Stimulated activated CD4-positive, alpha-beta T cell treated with anti-CD3 and anti-CD28 coated beads, Interleukin-4, amount 100 ng/mL, for 48 hours (primary cell): ENCODE measurements at places on chromosomes 16 and 17.
A peak's percentile ranks its signal among the peaks of the same experiment; 100 is the strongest.

DNA sequence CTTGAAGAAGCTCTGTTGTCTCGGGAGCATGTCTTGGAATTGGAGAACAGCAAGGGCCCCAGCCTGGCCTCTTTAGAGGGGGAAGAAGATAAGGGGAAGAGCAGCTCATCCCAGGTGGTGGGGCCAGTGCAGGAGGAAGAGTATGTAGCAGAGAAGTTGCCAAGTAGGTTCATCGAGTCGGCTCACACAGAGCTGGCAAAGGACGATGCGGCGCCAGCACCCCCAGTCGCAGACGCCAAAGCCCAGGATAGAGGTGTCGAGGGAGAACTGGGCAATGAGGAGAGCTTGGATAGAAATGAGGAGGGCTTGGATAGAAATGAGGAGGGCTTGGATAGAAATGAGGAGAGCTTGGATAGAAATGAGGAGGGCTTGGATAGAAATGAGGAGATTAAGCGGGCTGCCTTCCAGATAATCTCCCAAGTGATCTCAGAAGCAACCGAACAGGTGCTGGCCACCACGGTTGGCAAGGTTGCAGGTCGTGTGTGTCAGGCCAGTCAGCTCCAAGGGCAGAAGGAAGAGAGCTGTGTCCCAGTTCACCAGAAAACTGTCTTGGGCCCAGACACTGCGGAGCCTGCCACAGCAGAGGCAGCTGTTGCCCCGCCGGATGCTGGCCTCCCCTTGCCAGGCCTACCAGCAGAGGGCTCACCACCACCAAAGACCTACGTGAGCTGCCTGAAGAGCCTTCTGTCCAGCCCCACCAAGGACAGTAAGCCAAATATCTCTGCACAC, 21.2 kb downstream of the AKAP1 start:
- no peak for DNase-seq

DNA sequence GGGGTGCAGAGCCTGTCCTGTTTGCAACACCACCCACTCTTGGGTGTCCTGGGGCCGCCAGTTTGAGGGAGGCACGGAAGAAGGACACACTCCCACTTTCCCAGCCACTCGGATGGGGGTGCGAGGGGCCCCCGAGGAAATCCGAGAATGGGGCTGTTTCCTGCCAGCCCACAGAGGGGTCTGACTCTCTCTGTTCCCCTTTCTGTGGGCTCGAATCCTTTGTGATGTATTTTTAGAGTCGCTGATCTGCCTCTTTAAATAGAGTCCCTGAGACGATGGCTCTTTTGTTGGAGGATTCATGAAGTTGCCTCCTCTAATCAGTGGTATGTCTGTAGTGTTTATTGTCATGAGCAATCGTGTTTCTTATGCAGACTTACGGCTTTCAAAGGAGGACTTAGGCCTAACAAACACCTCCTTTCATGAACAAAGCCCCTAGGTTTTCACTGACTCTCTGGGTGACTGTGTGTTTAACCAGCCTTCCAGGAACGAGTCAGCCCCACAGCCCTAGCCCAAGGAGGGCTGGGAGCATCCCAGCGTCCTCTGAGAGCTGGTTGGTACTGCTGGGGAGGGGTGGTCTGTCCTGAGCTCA, 29.1 kb downstream of the CIBAR2 start:
- no peak for DNase-seq

GRCh38 chr16:12203780-12204351, 227.3 kb downstream of the SNX29 start:
- DNase-seq = no peak

DNA sequence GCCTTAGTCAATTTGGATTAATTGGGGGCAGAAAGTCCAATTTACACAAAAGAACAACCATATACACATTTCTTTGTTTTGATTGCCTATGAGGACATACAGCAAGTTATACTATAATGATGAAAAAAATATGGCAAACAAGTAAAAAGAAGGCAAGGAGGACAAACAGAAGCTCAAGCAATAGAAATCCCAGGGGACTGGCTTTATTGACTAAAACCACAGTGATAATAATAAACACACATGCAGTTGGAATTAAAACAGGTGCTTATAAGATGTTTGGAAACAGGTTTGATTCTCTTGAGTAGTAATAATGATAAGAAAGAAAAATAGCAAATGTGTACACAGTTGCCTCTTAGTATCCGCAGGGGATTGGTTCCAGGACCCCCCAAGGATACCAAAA, 176.4 kb downstream of the SHISA9 start:
- DNase-seq = no peak

DNA sequence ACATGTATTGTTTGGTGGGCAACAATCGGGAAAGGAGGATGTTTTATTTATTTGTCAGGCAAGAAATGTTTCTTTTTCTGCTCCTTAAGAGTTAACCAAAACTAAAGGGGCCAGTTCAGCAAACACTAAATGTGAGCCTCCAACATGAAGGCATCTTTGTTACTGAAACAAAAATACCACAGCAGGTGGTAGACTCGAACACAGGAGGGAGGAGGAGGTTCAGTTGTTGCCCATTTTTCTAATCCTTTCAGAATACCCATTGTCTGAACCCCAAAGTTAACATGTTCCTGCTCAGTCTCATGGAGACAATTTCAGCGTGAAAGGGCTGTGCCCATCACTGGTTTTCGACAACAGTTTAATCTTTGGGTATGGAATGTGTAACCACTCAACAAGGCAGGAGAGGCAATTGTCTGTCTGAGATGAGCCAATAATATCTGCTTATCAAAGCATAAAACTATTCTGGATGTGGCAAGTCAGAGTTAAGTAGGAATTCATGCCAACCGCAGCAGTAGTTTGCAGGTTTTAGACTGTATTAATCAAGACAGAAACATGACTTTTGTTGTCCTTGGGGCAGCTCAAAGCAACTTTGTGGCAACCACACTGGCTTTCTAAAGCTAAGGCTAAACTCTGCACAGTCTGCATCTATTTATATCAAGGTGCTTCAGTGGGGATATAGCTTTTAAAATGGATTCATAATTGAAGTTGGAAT, 211.7 kb downstream of the FTO start:
- DNase-seq = no peak

DNA sequence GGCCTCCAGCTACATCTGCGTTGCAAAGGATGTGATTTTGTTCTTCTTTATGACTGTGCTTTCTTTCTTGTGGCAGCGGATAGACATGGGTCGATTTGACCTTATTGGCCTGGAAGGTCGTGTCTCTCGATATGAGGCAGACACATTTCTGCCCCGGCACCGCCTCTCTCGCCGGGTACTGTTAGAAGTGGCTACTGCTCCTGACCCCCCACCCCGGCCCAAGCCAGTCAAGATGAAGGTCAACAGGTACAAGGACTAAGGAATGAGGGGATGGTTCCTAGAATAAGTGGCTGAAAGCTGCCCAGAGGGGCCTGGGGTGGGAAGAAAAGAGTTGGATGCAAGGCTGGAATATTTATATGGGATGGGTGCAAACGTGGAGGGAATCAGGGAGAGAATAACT, 21.1 kb downstream of the SRCAP start:
- DNase-seq = no peak

GRCh38 chr16:66509576-66509975, 40.3 kb downstream of the TK2 start:
- DNase-seq = no peak

DNA sequence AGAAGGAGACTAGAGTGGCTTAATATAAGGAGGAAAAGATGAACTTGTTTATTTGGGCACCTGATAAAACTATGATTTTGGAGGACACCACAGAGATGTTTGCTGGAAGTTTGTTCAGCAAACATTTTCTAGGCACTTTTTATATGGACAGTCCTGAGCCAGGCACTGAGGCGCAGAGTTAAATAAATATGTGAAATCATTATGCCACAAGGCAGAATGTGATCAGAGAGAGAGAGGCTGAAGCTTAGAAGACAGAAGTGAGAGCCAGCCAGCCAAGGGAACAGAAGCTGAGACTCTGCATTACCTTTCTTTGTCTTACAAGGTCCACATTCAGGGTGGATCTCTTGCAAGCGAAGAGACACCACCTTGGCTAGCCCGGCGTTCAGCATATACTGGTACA, 21.4 kb downstream of the GTF3C1 start:
- no peak for DNase-seq

GRCh38 chr16:81787659-81788058, 8.6 kb downstream of the PLCG2 start:
- no peak for DNase-seq

- DNase-seq = no peak
Observed at GRCh38 chr17:71530248-71530647, 590.6 kb upstream of the SOX9 start.

DNA sequence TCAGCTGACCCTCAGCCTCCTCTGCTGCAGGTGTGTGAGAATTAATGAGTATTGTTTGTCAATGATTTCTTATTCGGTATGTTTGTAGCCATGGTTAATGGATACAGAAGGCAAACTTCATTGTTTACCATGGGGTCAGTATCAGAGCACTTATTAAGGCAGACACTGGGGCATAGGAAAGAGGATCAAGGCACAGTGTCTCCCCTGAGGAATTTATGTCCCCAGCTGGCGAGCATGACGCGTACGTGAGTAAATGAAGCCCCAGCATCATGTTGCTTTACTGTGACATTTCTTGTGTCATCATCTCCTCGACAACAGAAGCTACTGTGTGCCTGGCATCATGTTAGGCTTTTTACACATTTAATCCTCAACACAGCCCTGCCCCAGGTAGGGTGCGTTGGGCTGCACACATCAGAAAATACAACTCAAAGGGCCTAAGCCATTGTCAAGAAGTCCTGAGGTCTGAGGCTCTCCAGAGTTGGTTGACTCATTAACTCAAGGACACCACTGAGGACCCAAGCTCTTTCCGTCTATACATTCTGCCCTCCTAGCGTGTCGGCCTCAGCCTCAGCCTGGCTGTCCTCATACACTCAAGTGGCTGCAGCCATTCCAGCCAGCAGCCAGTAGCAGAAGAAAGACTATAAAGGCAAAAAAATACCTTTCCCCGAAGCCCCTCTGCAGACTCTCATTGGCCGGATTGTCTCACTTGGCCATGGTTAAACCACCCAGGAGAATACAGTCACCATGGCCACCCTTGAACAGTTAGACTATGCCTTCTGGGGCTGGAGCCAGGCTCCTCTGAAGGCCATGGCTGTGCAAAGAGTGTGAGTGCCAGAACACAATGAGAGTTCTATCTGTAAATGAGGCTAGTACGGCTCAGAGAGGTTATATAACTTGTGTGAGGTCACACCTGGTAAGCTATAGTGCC, 13.9 kb upstream of the ZCCHC14 start:
- no peak for DNase-seq

- no peak for DNase-seq
Observed at GRCh38 chr16:78884204-78884603, 716.3 kb downstream of the MAF start.

DNA sequence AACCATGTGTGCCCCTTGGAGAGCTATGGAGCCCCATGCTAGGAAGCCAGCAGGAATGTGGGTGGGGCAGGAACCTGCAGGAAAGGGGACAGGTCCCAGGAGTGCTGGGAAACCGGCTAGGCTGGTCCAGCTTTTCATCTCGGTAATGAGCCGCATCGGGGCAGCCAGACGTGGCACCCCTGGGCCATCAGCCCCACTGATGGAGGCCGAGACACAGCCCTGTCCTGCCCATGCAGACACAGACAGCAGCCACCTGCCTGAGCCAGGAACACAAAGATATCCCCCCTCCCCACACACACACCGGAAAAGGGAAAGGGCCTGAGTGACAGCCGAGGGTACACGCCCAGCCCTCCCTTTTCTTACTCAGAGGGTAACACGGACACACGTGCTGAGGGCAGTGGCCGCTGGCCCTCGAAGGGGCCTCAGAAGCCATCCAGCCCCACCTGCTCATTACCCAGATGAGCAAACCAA, 18.1 kb downstream of the PPL start:
- DNase-seq = no peak

DNA sequence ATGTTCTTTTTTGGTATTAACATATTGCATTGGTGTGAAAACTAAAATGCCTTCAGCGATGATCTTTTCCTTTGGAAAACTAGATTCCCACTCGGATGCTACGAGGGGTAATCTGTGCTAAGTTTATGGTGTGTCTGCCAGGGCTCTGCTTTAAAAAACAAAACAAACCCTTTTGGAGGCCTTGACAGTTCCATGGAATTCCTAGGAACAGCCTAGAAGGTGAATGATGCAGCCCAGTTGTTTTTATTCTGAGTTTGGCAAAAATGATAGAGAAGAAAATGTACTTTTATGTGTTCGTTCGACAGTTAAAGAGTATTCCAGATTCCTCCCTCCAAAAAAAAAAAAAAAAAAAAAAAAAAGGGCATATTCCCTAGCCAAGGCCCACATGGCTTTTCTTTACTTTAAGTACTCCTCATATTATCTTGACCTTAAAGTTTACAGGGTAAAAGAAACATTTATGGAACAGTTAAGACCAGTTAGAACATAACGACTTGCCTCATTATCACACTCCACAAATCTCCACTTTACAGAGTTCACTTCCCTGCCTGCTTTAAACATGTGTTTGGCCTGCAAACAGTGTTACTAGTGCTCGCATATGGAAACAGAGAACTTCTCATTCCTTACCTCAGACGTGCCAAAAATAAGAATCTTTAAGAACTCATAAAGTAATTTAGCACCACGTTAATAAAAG, 159.1 kb downstream of the WWOX start:
- DNase-seq = no peak

- DNase-seq = no peak
Observed at GRCh38 chr16:55567382-55567781, 898 bp downstream of the CAPNS2 start.

- no peak for DNase-seq
Observed at GRCh38 chr16:20137194-20137593, 63.5 kb upstream of the GPR139 start.

GRCh38 chr17:11144358-11145233, 96.4 kb upstream of the SHISA6 start:
- DNase-seq = no peak

DNA sequence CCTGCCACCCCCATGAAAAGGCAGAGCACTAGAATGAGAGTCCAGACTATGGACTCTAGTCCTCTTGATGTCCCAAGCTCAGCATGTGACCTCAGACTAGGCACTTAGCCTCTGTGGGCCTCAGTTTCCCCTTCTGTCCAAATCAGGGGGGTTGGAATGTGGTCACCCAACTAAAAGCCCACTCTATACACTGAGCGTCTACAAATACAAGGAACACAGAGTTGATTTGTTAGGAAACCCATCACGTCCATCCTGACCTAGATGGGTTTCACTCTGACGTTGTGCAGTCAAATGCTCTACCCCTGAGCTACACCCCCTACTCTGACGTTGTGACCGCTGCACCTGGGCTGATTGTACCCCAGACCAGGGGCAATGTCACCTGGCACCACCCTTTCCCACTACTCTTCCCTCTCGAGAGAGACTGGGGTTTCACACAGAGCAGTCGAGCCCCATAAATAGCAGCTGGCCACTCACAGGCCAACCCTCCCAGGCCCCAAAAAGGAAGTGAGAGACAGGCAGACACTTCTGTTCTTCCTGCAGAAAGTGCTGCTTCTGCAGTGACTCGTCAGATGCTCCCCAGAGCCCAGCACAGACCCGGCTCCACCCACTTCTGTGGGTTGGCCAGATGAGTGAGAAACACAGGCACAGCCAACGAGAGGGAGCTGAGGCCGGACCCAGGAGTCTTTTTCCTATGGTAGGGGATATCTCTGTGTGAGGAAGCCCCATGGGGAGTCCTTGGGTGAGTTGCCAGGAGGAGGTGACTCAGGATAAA, 16.1 kb upstream of the TNFRSF13B start:
- DNase-seq = peak; percentile 42
